HT-29 (cell line): ENCODE measurements at places on chromosomes 1 and 21. TPM values are rescaled to one million over a fixed set of nuclear protein-coding genes. Genes with fewer than 3 reads are reported as not detected.

GRCh38 chr1:96236156-96236739 is 485.3 kb upstream of the PTBP2 start:
- peak; percentile 81 for DNase-seq

GRCh38 chr1:215543191-215543606 is 23.9 kb upstream of the KCTD3 start:
- peak; percentile 37 for DNase-seq

DNA sequence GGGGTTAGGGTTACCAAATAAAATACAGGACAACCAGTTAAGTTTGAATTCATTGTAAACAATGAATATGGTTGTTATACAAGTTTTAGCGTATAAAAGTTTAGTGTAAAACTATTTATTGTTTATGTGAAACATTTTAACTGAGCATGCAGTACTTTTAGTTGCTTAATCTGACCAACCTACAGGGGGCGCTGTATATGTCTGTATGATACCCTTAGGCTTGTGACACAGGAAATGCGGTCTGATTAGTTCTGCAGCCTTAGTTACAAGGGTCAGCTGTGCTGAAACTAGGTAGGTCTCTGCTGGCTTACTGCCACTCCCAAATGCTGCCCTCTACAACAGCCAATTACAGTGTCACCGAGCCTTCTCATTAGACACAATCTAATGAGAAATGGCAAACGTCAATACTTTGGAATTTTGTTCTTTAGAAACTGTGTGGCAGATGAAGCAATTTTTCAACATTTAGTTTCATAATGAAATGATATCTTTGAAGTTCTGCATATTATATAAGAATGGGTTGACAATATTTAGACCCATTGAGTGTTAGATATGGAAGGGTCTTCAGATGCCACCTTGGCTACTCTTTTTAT is 56.2 kb downstream of the NTNG1 start:
- peak; percentile 58 for DNase-seq

GRCh38 chr1:1068517-1069055 is 5.5 kb downstream of the RNF223 start:
- peak; percentile 86 for DNase-seq

DNA sequence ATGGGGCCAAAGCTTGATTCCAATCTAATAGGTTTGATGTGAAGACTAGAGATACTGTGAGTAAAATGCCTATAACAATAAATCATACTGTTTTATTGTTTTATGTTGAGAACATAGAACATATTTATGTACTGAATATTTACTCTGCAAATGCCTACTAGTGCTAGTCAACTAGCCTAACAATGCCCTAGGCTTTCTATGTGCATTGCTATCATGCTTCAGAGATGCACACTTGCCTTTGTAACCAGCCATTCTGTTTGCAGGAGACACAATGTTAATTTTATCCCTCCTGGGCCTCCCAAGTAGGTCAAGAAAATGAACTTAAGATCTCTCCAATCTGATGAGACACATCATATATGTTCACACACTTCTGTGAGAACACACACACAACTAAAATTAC is 530.8 kb upstream of the BEND5 start:
- no peak for DNase-seq

GRCh38 chr1:115426231-115426771 is 88.3 kb upstream of the NGF start:
- DNase-seq: no peak

GRCh38 chr1:214123061-214123784 is 135.4 kb downstream of the PROX1 start:
- peak; percentile 86 for DNase-seq

- no peak for DNase-seq
Measured at GRCh38 chr1:88791192-88791591, 100.2 kb downstream of the GTF2B start.

- DNase-seq: no peak
Measured at GRCh38 chr1:181767001-181767708, 283.8 kb downstream of the CACNA1E start.

- no peak for DNase-seq
Measured at GRCh38 chr1:46173361-46173856, 1.5 kb upstream of the TSPAN1 start.

ZSWIM5 gene
- total RNA-seq: 0.71 and 0.91 TPM in 2 replicates

LINGO4 gene
- total RNA-seq: not detected in 2 replicates

LRRC53 gene
- total RNA-seq: 0.05 TPM in 1 of 2 replicates, not detected in the other

JAM2 gene
- not detected in 2 replicates for total RNA-seq
